ENCODE measurements at places on chromosomes 5 and 9.

DNA sequence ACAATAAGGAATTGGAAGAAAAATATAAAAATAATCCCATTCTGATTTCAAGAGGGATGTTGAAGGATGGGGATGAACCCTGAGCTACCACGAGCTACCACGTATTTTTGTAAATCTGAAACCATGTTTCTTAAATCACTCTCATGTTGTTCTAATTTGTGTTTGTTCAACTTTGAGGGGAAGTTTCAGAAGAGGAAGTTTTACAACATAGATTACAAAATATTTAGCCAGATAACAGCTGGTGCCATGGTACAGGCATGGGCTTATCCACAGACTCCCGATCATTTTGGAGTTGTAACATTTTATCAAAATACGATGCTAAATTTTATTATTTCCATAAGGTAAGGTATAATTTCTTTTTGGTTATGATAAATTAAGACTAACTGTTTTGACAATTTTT is 15.2 kb downstream of the CCDC125 start:
- DNase-seq = no peak

- DNase-seq = no peak
Measured at GRCh38 chr9:85155352-85155751, 485.8 kb downstream of the NTRK2 start.

GRCh38 chr5:4815002-4815401 is 325.1 kb upstream of the ADAMTS16 start:
- no peak for DNase-seq

DNA sequence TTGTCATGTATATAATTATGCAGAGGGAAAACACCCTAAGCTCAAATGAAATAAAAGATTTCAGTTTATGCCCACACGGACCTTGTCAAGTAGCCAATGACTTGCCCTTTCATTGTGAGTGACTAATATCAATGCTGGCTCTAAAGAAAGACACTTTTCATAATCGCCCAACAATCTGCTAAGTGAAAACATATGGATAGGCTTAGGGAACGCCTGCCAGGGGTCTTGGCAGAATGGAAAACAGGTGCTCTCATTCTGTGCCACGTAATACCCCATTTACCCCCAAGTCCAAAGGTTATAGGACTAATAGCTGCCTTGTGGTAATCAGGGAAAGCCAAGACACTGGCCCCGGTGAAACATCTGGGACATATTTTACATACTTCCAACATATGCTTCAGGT is 157.7 kb downstream of the SLF1 start:
- DNase-seq = no peak

- no peak for DNase-seq
Measured at GRCh38 chr5:179169836-179170235, 109.7 kb downstream of the ZNF354C start.

- DNase-seq = no peak
Measured at GRCh38 chr5:142125963-142126362, 17.4 kb downstream of the NDFIP1 start.

DNA sequence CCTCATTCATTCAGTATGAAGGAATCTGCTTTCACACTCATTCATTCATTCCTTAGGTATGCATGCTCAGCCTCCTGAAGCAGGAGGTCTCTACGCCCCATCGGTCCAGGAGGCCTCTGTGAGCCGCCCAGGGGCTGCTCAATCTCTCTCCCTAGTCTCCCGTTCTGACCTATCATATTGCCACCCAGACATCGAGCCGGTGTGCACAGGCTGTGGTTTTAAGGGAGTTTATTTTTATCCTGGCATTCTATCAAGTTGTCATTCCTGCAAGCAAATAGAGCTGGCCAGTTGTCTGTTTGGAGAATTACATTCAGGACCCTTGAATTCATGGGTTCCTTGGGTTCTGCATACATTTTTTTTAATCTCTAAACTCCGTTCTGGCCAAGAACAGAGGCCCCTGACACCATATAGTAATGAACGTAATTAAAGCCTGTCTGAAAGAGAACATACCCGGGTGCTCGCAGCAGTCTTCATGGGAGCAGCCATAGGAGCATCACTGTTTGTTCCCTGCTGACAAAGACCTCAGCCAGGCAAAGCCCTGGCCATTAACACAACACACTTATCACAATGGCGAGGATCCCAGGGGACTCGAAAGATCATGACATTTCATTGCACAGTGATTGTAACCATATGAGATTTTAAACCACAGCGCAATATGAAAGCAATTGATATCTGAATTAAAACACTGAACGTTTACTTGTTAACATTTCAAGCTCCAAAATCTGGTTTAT is 80.9 kb downstream of the ADAMTS16 start:
- no peak for DNase-seq

DNA sequence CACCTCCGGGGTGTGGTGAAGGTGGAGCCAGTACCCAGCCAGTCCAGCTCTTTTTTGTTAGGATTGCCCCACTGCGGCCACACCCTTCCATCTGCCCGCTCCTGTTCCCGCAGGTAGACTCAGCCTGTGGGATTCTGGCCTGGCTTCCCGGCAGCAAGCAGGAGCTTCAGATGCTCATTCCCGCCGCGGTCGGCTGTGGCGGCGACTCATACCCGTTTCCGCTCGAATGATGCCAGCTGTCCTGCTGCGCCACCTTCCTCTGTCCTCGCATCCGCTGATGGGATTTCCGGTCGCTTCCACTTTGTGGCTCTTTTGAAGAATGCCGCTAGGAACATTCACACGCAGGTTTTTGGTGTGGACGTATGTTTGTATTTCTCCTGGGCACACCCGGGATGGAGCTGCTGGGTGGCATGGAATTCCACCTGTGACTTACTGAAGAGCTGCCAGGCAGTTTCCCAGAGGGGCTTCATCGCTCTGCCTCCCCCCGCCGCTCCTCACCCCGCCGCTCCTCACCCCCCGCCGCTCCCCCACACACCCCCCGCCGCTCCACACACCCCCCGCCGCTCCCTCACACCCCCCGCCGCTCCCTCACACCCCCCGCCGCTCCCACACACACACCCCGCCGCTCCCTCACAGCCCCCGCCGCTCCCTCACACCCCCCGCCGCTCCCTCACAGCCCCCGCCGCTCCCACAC is 60.3 kb downstream of the TENT4A start:
- no peak for DNase-seq
